ENCODE measurements at places on chromosomes 6 and 20.

GRCh38 chr6:129393654-129394053 is 316.3 kb downstream of the ARHGAP18 start:
- DNase-seq, result no peak

GRCh38 chr20:38601216-38602184 is at the start of gene ARHGAP40:
TSS of gene ARHGAP40 (plus strand) at chr20:38601809.
- peak; percentile 54 for DNase-seq

GRCh38 chr20:62752671-62753501 is 43.4 kb upstream of the MRGBP start:
- DNase-seq, result peak; percentile 25

GRCh38 chr6:168711666-168712300 is 270.8 kb downstream of the SMOC2 start:
- DNase-seq, result no peak

DNA sequence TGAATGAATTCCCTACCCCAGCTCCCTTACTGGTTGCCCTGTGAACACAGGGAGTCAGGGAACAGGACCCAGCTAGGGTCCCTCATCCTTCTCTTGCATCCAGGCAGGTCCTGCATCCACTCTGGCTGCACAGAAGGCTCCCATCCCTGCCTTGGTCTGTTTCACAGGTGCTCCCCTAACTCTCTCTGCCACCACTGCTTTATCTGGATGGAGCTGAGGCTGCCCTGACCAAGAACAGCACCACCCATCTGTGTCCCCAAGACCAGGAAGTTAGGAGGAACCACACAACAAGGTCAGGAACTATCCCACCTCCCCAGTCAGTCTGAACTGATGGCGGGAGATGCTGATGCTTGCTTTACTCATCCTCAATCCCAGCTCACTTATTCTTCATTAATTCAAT is 16.2 kb upstream of the HLA-G start:
- no peak for DNase-seq

GRCh38 chr6:51387907-51388306 is 569.2 kb downstream of the TFAP2B start:
- no peak for DNase-seq

- no peak for DNase-seq
Measured at GRCh38 chr20:52153896-52154295, 37.7 kb downstream of the ZFP64 start.

GRCh38 chr6:69907981-69908498 is 41.7 kb downstream of the COL19A1 start:
- no peak for DNase-seq

GRCh38 chr20:37881601-37882343 is 21.2 kb upstream of the VSTM2L start:
- no peak for DNase-seq

GRCh38 chr20:49872056-49872455 is 43.3 kb downstream of the SPATA2 start:
- DNase-seq, result no peak

DNA sequence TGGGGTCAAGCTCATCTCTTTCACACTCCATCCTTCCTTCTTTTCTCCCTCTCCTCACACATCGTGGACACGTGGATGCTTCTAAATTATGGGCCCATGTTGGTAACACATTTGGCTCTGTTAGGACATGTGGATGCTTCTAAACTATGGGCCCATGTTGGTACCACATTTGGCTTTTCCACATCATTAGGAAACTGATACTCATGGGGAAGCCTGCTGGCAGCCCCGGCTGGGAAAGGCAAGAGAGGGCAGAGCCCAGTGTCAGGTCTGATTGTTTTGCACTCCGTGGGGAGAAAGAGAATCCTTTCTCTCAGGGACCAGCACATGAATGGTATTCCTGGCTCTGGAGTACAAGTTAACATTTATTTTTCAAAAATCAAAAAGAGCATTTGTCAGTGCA is 4.0 kb upstream of the CST1 start:
- no peak for DNase-seq

GRCh38 chr6:39240155-39240757 is 11.0 kb upstream of the KCNK5 start:
- no peak for DNase-seq

- DNase-seq, result no peak
Measured at GRCh38 chr6:167829513-167829912, 2.8 kb downstream of the AFDN start.

- DNase-seq, result no peak
Measured at GRCh38 chr6:44115866-44116265, 11.4 kb downstream of the MRPL14 start.

DNA sequence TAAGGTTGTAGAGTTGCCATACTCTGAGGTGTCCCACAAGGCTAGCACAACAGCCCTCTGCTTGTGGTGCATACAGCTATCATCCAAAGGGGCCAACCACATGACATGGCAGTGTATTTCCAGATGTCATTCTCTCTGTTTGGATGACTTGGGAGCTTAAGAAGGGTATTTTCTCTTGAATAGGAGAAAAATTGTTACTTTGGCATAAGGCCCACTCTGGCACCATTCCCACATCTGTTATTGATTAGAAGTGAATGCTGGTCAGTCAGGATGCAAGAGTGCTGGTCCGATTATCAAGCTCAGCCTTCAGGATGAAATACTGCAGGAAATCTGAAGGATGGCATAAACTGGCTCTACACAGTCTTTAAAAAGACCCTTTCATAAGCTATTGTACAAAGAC is 83.6 kb upstream of the C20orf144 start:
- no peak for DNase-seq

GRCh38 chr6:51753635-51754034 is 333.8 kb downstream of the PKHD1 start:
- DNase-seq, result peak; percentile 3

DNA sequence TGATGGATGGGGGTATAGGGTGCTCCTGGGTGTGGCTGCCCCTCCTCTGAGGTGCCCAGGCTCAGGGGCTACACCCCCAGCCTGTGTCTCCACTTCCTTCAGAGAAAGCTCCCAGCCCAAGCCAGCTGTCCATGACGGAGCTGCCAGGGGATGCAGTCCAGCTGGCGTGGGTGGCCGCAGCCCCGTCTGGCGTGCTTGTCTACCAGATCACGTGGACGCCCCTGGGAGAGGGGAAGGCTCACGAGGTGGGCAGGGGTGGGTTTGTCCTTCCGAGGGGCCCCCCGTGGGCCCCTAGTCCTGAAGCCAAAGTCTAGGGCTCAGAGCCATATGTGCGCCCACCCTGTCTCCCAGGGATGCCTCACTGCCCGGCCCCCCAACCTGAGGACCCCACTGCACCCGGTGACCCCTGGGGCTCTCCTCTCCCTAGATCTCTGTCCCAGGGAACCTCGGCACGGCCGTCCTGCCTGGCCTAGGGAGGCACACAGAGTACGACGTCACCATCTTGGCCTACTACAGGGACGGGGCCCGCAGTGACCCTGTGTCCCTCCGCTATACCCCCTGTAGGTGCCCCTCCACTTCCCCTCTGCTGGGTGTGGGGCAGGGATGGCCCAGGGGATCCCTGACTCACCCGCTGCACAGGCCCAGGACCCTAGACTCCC is 19.8 kb downstream of the COL20A1 start:
- DNase-seq, result no peak

DNA sequence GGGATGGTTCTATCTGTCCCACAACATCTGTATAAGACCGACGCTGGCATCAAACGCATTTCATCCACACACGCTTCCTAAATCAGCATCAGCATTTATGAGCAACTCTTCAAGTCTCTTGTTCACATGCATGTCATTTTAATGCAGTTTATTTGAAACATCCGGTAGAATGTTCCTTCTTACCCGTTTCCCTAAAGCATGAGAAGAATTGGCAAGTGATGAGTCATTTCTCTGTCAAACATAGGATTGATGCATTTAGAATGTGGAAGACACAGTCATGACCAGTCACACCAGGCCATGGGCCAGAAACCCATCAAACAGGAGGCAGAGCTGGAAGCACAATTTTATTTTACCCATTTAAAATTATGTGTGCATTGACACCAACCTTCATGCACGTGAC is 122.8 kb downstream of the UST start:
- DNase-seq, result no peak

DNA sequence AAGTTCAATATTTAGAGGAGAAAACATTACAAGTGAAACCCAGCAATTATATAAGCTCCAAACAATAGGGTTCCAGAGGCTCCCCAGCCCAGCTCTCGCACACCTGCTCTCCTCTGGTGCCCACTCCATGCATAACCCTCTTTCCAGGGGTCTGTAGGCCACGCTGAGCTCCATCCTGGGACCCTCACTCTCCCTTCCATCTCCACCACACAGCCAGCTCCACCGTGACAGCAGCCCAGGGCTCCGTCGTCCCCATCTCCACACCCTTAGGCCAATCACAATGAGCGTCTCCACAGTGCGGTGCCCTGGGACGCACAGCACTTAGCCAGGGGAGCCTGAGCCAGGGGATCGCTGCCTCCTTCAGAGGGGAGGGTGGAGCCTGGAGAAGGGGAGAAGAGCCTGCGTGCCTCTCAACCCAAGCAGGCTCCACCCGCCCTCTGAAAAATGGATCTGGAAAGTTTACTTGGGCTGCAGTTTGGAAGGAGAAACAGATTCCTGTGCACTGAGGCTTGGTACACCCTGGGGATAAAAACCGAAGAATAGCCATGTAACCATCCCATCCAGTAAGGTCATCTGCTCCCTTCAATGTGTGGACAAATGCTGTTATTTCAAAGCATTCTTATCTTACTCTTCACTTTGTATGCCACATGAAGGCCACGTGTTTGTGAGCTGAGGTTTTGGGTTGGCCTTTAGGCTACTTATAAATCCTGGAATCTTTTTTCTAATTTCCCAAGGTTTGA is 72.4 kb upstream of the GGTLC1 start:
- DNase-seq, result no peak

GRCh38 chr20:49698477-49698876 is 15.2 kb downstream of the B4GALT5 start:
- DNase-seq, result no peak

- no peak for DNase-seq
Measured at GRCh38 chr6:32187009-32187709, 2.8 kb downstream of the PBX2 start.

DNA sequence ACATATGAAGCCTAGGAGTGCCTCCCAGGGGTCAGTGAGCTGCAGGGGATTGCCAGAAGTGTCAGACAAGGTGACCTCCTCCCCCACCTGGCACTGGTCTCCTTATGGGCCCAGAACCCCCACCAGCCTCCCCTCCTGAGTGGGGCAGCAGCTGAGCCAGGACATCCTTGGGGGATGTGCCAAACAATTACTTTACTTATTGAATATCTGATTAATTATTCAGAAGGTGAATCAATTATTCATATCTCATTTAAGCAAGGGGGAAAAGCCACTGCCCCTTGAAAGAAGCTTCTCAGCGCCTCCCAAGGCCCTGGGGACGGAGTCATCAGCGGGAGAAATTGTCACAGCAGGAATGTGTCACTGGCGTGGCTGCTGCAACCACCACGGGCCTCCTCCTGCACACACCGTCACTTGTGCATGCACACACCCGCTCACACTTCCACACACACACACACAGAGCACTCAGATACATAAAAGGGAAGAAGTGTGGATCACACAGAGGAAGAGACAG is 123.4 kb upstream of the MAFB start:
- DNase-seq, result no peak

DNA sequence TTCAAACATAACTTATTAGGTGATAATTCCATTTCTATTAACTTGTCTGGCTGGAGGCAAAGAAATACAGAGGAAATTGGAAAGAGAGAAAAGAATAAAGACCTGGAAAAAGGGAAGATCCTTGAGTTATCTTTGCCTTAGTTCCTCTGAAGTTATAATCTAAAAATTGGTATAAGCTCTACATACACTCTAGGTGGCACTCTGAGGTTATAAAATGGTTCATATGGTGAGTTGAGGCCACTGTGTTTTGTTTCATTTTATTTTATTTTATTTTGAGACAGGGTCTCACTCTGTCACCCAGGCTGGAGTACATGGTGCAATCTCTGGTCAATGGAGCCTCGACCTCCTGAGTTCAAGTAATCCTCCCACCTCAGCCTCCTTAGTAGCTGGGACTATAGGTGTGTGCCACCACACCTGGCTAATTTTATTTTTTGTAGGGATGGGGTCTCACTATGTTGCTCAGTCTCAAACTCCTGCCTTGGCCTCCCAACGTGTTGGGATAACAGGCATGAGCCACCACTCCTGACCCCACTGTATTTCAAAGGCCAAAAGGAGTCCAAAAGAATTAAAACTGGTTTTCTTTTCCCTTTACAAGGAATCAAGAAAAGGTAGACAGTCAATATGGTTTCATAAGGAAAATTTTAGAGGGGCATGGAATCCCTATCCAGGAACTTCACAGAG is 19.4 kb downstream of the GPX6 start:
- DNase-seq, result peak; percentile 20

GRCh38 chr6:2237001-2237400 is 8.4 kb downstream of the GMDS start:
- no peak for DNase-seq

DNA sequence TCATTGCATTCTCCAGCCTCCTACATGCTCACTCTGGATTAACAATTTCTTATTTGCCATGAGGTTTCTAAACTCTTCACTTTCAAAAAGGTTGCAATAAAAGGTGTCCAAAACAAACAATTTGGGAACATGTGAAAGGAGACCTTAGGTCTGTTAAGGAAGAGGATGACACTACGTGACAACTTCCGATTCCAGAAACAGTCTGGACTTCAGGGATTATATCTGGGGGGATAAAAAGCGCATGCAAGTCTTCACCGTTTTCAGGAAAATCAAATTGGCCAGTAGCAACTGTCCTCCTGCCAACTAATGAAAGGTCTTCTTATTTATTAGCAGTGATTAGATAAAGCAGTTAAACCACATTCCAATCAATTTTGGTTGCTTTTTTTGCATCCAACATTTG is 1.8 kb downstream of the ZDHHC14 start:
- no peak for DNase-seq

DNA sequence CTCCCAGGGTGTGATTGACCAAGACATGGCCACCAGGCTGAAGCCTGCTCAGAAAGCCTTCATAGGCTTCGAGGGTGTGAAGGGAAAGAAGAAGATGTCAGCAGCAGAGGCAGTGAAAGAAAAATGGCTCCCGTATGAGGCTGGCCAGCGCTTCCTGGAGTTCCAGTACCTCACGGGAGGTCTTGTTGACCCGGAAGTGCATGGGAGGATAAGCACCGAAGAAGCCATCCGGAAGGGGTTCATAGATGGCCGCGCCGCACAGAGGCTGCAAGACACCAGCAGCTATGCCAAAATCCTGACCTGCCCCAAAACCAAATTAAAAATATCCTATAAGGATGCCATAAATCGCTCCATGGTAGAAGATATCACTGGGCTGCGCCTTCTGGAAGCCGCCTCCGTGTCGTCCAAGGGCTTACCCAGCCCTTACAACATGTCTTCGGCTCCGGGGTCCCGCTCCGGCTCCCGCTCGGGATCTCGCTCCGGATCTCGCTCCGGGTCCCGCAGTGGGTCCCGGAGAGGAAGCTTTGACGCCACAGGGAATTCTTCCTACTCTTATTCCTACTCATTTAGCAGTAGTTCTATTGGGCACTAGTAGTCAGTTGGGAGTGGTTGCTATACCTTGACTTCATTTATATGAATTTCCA is 4.6 kb upstream of the SNRNP48 start:
- DNase-seq, result no peak

Measured in HepG2 (cell line).